ENCODE measurements at places on chromosomes 16 and 17. TPM values are rescaled to one million over a fixed set of nuclear protein-coding genes. Genes with fewer than 3 reads are reported as not detected.

- no peak for DNase-seq
These were observed 24.6 kb upstream of the SMURF2 start for GRCh38 chr17:64686705-64687104.

DNA sequence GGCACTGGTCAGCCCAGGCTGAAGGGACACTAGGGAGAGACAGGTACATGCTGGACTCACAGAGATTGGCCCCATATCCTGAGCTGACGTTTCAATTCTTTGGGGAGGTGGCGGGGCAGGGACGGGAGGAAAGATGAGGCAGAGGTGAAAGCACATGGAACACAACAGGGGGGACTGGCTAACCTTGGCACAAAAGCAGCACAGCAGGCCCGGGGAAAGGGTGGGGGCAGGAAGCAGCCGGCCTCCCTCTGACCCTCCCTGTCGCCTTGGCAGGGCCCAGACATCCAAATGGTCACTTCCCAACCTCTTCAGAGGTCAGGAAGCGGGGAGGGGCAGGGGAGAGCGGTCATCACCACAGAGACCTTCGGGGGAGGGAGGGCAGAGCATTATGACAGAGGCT, 6.6 kb downstream of the VAT1 start:
- no peak for DNase-seq

The EEF2KMT gene
- 9.8 TPM for total RNA-seq

GRCh38 chr17:77208217-77208808, 67.5 kb downstream of the SEC14L1 start:
- DNase-seq: peak; percentile 39

- DNase-seq: no peak
These were observed 1.8 kb upstream of the ADAT1 start for GRCh38 chr16:75624921-75625334.

GRCh38 chr16:84854759-84855158, 35.0 kb downstream of the CRISPLD2 start:
- no peak for DNase-seq

DNA sequence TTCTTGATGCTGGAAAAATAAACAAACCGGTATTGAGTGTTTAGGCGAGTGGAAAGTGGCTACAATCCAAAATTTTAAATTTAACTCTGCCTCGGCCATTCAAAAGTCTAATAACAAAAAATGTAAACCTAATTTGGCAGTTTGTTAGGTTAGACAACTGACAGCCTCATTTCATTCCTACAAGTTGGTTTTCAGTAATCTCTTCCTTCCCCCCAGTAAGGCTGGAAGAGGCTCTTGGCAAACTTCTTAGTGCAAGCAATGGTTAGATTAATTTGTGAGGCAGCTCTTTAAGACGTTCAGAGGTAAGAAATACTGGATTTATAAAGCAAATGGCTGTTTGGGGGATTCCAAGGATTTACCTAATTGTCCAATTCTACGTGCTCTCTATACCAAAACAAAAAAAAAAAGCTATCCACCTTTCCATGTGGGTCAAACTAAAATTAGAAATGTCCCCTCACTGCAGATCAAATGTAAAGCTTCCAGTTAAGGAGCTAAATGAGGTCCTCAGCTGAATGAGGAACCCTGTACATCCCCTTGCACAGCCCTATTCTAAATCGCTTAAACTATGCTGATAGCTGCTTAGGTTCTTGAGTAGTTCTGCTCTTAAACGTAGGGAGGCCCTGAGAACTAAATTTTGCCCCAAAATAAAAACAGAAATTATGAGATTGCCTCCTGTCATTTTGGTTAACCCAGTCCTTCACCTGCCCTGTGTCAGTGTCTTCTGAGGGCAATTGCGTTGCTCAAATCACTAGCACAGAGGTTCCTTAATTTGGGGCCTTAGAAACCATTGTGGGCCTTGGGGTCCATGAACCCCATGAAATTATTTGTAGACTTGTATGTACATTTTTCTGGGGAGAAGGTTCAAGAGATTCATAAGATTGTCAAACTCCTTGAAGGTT, 2.9 kb downstream of the HEXIM1 start:
- DNase-seq: no peak

The DNASE1L2 gene
- total RNA-seq: 4.6 TPM

- peak; percentile 41 for DNase-seq
These were observed 164.0 kb downstream of the LAT start for GRCh38 chr16:29148867-29149272.

The CLEC10A gene
- 8.3 TPM for total RNA-seq

The KRT16 gene
- not detected for total RNA-seq

The CAPNS2 gene
- total RNA-seq: 0.55 TPM

- DNase-seq: no peak
These were observed 1.3 kb downstream of the SLC5A10 start for GRCh38 chr17:18953231-18953728.

The MTSS2 gene
- total RNA-seq: 113 TPM

- no peak for DNase-seq
These were observed 195.4 kb upstream of the C17orf78 start for GRCh38 chr17:37180376-37180775.

GRCh38 chr17:78736526-78737079, 45.5 kb downstream of the CYTH1 start:
- DNase-seq: peak; percentile 88

The TEX19 gene
- not detected for total RNA-seq

The LGALS9 gene
- total RNA-seq: 103 TPM

The P2RX1 gene
- 2.8 TPM for total RNA-seq

DNA sequence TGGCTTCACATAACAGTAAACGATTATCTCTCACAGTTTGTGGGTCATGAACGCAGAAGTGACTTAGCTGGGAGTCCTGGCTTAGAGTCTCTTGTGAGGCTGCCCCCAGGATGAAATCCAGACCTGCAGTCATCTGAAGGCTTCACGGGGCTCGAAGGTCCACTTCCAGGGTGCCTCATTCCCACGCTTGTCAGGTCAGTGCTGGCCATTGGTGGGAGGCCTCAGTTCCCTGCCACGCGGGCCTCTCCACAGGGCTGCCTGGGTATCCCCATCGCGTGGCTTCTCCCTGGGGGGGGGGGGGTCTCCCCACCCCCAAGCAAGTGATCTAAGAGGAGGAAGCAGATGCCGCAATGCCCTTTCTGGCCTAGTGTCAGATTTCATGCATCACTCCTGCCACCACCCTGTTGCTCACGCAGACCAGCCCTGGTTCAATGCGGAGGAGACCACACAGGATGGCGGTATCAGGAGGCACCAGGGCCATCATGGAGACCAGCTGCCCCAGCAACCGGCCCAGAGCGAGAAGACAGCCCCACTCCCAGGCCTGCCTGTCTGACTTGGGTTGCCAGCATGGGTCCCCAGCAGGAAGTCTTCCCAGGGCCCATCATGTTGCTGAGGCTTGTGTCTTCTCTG, 77.3 kb upstream of the CDH5 start:
- no peak for DNase-seq

- DNase-seq: no peak
These were observed 1.2 kb downstream of the FOXF1 start for GRCh38 chr16:86511317-86512161.

- DNase-seq: no peak
These were observed 3.9 kb downstream of the GCGR start for GRCh38 chr17:81807839-81808238.

DNA sequence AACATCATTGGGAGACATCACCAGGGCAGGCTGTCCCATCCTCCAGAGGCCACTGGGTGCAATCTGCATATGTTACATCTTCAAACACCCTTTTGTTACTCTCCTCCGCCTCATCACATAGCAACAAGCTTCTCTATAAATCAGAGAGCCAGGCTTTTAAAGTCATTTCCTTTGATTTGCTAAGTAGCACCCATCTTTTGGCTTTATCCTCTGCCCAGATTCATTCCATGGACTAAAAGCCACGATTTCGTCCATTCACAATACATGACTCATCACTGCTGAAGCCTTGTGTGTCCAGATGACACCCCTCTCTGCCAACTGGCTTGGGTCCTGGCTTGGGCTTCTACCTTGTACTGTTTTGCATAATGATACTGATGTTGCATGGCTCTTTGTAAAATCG, 2.0 kb upstream of the KRT38 start:
- no peak for DNase-seq

The G6PC1 gene
- total RNA-seq: 17.3 TPM

GRCh38 chr16:66609139-66609510, 4.6 kb downstream of the CMTM3 start:
- no peak for DNase-seq

The ANKRD40CL gene
- total RNA-seq: 10.9 TPM

The HLF gene
- 18.3 TPM for total RNA-seq

The UNC13D gene
- total RNA-seq: 26.4 TPM

The CCL18 gene
- 0.66 TPM for total RNA-seq
